ENCODE measurements at places on chromosomes 11 and 22.

- no peak for DNase-seq
Observed at GRCh38 chr22:45934168-45934564, 42.8 kb downstream of the WNT7B start.

GRCh38 chr22:44088976-44089570, 65.0 kb downstream of the PARVB start:
- DNase-seq: no peak

DNA sequence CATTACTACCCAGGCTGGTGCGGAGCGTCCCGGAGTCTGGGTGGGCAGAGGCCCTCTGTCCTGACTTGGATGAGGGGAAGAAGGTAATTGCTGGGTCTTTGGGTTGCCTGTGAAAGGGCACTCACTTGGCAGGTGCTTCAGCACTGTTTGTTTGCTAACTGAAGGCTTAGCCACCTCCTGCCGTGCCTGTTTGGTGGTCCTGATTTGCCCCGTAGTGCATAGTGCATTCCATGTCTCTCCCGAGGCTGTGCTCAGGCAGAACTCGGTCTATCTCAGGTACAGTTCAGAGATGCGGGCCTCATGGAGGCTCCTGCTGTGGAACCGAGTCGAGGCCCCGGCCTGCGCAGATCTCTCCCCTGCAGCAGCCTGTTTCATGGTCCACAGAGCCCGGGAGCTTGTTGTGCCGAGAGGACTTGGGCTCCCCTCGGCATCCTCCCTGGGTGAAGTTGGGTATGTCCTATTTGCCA, 146.2 kb downstream of the TBC1D22A start:
- DNase-seq: no peak

GRCh38 chr11:126469311-126469710, 113.8 kb downstream of the ST3GAL4 start:
- no peak for DNase-seq

DNA sequence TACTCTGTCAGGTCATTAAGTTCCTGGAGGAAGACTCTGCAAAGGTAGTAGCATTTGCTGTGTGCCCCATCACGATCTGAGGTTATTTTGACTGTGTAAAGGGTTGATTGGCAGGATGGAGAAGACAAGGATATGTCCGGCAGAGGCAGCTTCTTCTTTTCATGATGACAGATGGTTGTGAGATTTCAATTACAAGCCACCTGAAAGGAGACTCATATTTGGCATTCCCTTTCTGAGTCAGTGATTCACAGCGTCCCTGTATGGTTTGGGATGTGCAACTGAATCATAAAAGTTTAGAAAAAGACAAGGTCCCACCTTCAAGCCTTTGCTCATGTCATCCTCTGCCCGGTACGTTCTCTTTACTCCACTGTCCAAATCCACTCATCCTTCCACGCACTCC, 113.4 kb downstream of the MTNR1B start:
- DNase-seq: no peak

- DNase-seq: no peak
Observed at GRCh38 chr11:72240461-72241290, 3.3 kb downstream of the PHOX2A start.

DNA sequence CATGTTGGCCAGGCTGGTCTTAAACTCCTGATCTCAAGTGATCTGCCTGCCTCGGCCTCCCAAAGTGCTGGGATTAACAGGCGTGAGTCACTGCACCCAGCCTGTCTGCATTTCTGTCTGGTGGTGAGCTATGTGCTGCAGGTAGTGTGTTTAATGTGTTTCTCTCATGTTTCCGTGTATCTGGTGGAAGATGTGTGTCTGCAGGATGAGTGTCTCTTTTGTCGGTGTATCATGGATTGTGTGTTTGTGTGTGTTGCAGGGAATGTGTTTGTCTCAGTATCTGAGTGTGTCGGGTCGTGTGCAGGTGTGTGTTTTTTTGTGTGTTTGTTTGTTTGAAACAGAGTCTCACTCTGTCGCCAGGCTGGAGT, 16.1 kb downstream of the SCARF2 start:
- DNase-seq: no peak

GRCh38 chr22:28019360-28019759, 100.3 kb upstream of the PITPNB start:
- DNase-seq: no peak

DNA sequence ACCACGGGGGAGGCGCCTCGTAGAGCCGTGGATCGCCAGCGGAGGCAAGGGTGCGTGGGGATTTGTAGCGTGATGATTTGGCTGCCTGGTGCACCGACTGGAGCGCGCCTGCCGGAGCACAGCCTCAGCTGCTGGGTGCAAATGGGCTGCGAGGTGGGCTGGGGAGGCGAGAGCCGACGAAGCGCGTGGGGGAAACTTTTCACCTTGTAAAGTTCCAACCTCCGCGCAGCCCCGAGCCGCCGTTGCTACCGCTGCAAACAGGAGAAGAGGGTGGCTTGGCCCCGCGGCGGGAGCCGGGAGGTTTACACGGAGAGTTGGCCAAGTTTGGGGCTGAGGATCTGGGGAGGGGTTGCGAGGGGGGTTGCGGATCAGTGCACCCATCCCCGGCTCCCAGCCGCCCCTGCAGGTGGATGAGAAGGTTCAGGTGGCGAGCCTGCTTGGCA, 528 bp downstream of the FAT3 start:
- DNase-seq: no peak

DNA sequence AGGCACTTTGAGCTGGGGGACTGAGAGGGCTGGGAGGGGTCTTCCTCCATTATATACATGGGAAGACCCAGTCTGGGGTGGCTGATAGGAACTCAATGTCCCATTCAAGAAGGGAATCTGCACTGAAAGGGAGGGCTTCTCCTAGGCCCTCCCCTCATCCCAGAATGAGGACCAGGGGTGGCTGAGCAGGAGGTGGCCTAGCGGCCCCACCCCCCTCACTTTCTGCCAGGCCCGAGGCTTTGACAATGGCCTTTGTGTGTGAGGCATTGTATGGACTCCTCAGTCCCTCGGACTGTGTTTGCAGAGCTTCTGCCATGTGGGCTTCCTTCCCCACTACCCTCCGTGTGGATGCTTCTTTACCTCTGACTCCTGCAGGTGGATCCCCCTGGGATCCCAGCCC, 65.7 kb downstream of the NECTIN1 start:
- no peak for DNase-seq

- DNase-seq: no peak
Observed at GRCh38 chr11:8723711-8724110, 41.1 kb downstream of the RPL27A start.

GRCh38 chr22:36913427-36914389, at the start of gene CSF2RB:
Gene CSF2RB (plus strand): TSS chr22:36913628. CDS start chr22:36922208, 8,580 bp downstream.
- DNase-seq: no peak

GRCh38 chr22:31579835-31580242, 82.2 kb downstream of the PISD start:
- no peak for DNase-seq

GRCh38 chr11:63518548-63518947, 12.7 kb downstream of the LGALS12 start:
- no peak for DNase-seq

GRCh38 chr11:121240650-121241303, 51.8 kb upstream of the SC5D start:
- DNase-seq: no peak

DNA sequence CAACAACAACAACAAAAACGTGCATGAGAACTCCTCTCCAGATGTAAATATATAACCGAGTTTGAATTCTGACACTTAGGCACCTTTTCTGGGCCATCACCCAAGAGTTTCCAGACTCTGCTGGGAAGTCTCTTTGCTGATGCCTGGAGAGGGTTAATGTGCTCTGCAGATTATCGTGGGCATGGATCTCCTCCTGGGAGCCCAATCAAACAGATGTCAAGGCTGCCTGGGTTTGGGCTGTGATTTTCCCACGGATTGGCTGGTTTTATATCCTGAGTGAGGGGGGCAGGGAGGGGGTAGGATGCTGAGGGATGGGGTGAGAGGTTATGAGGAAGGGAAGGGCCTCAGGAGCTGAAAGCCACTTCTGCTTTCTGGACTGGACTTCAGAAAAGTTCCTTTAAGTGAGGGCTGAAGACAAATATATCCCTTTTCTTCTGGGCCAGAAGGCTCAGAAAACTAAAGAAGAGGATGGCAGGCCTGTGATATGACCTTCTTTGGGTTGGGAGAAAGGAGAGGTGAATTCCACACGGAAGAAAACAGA, 4.2 kb downstream of the ELF5 start:
- DNase-seq: no peak

DNA sequence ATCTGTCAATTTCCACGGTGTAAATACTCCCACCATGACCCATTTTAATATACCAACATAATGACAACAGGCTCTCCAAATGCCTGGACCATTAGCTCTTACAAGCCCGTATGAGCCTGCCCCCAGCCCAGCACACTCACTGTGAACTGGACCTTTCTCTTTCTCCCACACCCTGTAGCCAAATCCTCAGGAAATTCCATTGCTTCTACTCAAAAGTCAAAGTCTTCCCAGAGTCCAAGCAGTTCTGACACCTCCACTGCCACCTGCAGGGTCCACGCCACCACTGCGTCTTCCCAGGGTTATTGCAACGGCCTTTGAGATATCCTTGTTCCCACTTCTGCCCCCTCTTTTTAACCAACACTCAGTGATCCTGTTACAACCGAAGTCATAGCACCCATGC, 110.1 kb upstream of the ASPHD2 start:
- no peak for DNase-seq

GRCh38 chr11:134047586-134047999, 21.3 kb upstream of the JAM3 start:
- DNase-seq: no peak

DNA sequence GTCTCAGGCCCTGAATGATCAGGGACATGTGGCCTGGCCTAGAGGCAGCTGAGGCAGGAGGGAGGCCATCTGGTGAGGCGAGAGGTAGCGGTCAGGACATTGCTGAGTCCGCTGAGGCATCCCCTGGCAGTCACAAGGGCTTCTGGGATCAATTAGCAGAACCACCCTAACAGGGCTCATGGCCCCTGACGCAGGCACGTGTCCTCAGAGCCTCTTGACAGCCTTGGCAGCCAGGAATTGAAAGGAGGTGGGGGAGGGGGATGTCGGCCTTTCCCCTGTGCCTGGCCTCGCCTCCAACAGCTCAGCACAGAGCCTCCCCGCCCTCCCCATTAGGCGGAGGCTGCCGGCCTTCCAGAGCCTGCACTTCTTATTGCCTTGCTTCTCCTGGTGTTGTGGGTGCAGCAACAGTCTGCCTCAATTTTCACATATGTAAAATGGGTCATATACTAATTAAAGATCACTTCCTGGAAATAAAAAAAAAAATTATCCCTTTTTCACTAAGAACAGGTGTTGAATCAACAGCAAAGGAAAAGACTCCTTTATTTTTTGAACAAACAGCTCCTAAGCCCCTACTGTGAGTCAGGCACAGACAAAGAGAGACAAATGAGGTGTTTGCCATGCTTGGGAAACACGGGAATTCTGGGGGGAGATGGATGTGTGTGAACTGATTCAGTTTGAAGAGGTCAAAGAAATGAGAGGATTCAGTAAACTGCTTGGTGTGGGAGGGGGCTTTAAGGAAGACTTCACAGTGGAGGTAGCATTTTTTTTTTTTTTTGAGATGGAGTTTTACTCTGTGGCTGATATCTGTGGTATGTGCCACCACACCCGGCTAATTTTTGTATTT, 55.3 kb downstream of the NFAM1 start:
- no peak for DNase-seq

DNA sequence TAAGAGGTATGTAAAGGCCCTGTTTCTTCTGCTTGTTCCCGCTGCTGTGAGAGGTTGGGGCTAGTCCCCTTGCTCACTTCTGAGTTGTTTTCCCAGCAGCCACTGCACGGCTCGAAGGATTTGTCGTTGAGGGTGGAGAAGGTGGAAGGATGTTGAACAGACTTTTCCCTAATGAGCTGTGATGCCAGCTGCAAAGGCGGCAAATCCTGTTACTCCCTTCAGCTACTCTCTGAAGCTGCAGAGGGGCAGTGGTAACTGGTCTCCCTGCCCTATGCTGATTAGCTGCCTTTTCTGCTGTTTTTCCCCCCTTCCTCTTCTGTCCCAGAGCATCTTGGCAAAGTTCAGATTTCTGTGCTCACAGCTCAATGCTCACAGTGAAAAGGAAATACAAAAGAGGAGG, 90.4 kb upstream of the SLC25A18 start:
- DNase-seq: no peak

DNA sequence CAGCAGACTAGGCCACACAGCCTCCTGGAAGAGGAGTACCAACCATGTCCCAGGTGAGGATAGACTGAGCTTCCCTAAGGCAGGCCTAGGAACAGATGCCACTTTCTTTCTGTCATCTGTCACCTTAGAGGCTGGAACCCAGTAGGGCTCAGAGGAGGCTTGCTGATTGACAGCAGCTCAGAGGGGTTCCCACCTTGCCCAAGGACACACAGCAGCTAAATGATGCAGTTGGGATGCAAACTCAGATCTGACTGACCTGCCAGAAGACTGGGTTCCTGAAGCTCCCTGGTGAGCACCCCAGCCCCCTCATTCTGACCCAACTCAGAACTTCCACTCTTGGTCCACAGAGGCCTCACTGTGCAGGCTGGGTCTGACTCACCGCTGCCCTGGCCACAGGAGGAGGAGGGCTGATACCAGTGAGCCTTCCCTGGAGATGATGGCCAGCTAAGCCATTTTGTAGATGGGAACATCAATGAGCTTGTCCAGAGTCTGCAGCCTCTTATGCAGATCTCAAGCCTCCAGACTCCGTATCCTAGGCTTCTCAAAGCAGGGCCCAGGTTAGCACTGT, 14.0 kb downstream of the CAPN5 start:
- DNase-seq: no peak

DNA sequence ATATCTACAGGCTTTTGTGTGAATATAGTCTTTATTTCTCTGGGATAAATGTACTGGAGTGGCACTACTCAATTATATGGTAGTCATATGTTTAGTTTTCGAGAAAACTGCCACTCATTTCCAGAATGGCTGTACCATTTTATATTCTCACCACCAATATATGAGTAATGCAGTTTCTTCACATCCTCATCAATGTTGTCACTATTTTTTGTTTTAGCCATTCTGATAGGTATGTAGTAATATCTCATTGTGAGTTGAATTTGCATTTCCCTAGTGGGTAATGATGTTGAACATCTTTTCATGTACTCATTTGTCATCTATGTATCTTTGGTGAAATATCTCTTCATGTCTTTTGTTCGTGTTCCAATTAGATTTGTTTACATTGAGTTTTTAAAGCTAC, 18.0 kb downstream of the ACRV1 start:
- DNase-seq: no peak

DNA sequence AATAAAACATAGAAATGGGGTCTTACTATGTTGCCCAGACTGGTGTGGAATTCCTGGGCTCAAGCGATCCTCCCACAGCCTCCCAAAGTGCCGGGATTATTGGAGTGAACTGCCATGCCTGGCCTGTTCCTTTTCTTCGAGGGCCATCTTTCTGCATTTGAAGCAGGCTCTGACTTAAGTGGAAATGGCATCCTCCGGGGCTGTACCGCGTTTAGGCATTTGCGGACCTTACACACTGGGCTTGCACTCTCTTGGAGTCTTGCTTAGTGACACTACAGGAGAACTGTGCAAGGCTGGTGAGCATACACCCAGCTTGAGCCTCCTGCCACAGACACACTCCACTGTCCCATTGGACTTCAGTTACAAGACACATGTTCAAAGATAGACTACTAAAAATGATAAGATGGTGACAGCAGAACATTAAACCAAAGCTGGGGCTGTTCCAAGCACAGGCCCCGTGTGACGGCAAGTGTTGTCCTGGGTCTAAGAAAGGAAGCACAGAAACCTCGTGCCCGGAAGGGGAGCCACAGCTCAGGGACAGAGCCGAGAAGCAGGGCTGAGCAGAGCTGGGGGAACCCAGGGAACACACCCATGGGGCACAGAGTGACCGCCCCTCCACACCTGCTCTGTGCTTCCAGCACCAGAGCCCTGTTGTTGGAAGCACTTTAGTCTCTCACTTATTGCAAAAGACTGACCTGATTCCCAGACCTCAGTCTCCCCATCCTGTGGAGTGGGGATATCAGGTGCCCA, 59.0 kb upstream of the SHANK2 start:
- DNase-seq: no peak
